ENCODE measurements at places on chromosomes 3 and 15.

- no peak for DNase-seq
Measured at GRCh38 chr3:123448536-123449101, at the start of gene ADCY5. ADCY5 (minus strand) TSS chr3:123449090; CDS start chr3:123448545, 545 bp downstream.

- DNase-seq = no peak
Measured at GRCh38 chr3:146265720-146266119, 14.8 kb upstream of the PLSCR4 start.

DNA sequence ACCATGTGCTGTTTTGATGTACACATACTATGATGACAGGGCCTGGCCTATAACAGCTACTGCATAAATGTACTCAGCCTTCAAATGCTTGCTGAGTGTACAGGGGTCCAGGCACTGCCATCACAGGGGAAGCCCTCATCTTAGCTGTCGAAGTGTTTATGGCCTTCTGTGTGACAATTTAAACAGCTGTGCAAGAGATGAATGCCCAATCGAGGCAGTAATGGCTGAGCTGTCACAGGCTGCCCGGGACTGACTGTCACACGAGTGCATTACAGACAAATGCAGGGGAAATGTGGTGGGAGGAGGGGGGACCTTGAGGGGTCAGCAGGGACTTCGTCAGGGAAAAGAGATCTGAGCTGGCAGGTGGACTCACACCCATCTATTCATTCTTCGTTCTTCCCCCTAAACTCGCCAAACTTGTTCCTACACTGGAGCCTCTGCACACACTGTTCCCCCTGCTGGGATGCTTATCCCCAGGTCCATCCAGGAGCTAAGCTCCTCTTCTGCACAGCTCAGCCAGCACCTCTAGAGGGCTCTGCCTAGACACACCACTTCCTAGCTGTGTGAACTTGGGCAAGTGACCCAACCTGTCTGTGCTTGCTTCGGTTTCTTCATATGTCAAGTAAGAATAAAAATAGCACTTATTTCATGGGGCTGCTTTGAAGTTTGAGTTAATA lies 156.2 kb upstream of the IQSEC1 start:
- DNase-seq = no peak

GRCh38 chr3:196519718-196520082 lies 4.6 kb upstream of the SMCO1 start:
- DNase-seq = no peak

GRCh38 chr3:56885453-56885852 lies 83.7 kb upstream of the ARHGEF3 start:
- DNase-seq = no peak

DNA sequence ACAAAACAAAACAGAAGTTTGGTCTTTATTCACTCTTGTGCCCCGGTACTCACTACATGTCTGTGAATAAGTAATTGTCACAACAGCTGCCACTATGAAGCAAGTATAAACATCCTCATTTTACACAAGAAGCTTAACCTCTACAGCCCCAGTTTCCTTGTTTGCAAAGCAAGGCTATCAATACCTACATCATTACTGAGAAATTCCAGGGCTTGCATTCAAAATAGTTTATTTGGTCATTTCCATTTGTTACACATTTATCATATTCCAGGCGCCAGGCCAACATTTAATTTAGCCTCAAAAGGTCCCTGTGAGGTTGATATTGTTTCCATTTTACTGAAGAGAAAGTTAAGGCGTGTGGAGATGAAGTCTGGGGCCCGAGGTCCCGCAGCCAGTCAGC lies 161.4 kb upstream of the LRTM1 start:
- no peak for DNase-seq

DNA sequence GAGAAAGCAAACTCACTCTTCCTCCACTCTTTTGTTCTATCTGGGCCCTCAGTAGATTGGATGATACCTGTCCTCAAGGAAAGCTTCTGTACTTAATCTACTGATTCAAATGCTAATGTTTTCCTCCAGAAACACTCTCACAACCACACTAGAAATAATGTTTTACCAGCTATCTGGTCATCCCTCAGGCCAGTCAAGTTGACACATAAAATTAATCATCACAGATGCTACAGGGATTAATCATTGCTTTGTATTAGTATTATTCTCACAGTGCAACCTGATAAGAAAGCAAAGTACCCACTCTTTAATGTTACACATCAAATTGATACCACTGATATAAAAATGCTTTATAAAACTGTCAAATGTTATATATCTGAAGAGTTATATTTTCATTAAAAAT lies 52.9 kb upstream of the ARL6 start:
- DNase-seq = no peak

GRCh38 chr3:177679568-177680471 lies 482.5 kb upstream of the TBL1XR1 start:
- no peak for DNase-seq

GRCh38 chr3:51709675-51710074 lies 2.8 kb downstream of the GRM2 start:
- no peak for DNase-seq

- DNase-seq = no peak
Measured at GRCh38 chr15:85578941-85579701, 198.7 kb downstream of the AKAP13 start.

GRCh38 chr3:100400419-100400779 lies 490 bp downstream of the TOMM70 start:
- peak; percentile 12 for DNase-seq

DNA sequence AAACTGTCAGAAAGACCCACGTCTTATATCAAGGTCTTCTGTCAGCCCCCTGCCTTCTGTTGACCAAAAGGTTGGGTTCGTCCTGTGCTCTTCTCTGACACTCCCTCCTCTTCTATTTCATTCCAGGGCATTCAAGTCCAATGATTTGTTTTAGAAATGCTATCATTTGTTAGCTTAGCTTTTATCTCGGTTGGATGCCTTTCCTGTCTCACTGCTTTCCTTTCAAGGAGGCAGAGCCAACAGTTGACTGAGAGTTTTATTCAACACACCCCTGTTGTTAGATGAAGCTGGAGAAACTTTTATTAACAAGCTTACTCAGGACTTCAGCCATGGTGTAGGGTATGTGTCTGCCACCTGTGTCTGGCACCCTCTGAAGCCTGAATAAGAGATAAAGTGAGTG lies 112.0 kb upstream of the SLC7A14 start:
- no peak for DNase-seq

DNA sequence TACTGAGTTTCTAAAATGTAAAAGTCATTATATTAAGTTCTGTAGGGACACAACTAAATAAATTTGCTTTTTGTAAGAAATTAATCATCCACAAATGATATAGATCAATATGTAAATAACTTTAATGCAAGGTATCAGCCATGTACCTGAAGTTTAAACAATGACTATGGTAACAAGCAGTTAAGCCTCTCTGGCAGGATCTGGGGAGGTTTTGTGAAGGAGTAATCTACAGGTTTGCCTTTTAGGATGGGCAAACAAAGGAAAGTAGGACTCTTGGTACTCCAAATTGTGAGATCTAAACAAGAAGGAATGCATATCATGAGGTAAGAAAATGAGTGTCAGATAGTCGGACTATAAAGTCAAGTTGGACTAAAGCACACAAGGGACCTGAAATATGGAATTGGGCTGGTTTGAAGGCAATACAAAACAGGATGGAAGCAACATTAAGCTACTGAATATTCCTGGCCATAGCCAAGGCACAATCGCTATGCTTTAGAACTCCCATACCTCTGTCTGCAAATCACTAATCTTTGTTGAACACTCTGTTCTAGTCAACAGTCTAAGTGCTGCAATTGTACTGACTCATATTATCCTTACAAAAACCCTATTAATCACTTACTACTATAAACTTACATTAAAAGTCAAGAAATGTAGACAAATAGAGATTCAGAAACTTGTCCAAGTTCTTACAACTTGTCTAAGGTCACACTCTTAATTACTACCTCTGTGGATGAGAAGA lies 412.8 kb downstream of the DIPK2A start:
- no peak for DNase-seq

DNA sequence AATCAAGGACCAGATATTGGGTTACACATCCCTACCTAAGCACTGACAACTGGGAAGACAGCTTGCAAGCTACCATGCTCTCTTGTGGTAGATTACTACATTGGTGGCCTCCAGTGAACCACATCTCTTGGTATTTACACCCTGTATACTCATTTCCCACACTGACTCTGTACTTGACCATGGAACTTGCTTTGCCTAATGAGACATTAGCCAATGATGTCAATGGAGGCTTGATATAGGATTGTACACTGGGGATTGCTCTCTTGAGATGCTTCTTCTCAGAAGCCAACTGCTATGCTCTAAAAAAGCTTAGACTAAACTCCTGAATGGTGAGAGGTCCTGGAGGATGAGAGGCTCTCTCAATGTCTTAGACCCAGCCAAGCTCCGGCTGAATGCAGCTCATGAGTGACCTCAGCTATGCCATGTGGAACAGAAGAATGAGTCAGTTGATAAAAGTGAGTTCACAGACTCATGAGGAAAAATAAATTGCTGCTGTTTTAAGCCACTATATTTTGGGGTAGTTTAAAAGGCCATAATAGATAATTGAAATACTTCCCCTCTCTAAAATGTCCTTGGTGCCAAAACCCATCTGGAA lies 61.5 kb upstream of the GALNT15 start:
- DNase-seq = no peak

- no peak for DNase-seq
Measured at GRCh38 chr15:92365906-92366305, 27.8 kb upstream of the ST8SIA2 start.

- no peak for DNase-seq
Measured at GRCh38 chr3:123949641-123950040, 11.4 kb downstream of the CCDC14 start.

GRCh38 chr15:57158589-57158988 lies 217.7 kb upstream of the CGNL1 start:
- no peak for DNase-seq

- DNase-seq = no peak
Measured at GRCh38 chr3:194592798-194593752, 40.1 kb downstream of the TMEM44 start.

DNA sequence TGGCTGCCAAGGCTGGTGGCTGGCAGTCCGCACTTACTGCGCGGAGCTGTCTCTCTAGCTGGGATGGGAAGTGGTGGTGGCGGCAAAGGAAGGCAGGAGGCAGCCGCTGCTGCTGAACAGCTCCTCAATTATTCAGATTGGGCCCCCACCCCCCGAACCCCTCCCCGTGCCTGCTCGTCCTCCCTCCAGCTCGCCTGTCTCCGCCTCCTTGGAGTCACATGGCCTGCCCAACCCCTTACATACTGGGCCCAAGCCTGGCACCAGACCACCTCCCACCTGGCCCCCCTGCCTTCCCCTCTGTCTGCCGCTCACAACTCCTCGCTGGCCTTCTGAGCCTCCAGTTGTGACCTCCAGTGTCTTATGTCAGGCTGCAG lies at the start of gene SLC7A14:
Gene SLC7A14 (minus strand): TSS at position 139 of the 374 bp plus-strand sequence. CDS start 59,139 bp downstream, outside the sequence.
- DNase-seq = no peak

DNA sequence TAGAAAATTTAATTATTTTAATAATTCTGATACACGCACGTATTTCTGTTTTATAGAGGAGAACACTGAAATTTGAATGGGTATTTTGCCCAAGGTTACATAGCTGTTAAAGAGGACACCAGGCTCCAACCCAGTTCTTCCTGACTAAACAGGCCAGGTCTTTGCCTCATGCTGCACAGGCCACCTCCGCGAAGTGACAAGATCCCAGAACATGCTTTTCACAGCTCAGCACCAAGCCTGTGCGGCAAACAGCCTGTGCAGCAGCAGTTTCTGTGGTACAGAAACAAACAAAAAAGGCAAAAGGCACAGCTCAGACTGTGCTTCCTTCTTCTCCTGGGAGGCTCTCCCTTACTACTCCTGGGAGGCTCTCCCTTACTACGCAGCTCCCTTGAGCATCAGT lies 6.5 kb downstream of the FOXL2 start:
- DNase-seq = no peak

DNA sequence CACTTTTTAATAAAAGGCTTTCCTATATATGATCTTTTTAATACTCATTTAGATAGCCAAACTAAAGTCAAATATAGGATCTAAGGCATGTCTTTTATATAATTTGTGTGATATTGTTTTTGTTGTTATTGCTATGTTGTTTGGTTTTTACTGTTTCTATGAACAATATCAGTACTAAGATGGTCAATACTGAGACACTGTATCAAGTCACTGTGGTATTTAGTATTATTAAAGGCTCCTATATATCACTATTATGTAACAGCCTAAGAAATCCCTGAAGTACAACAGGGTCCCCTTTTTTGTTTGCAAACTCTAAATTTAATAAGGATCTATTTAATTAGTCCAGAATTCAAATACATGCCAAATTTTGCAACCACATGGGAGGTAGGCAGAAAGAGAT lies 61.9 kb downstream of the TBC1D5 start:
- DNase-seq = no peak

GRCh38 chr15:78950902-78951840 lies 6.3 kb upstream of the CTSH start:
- no peak for DNase-seq

DNA sequence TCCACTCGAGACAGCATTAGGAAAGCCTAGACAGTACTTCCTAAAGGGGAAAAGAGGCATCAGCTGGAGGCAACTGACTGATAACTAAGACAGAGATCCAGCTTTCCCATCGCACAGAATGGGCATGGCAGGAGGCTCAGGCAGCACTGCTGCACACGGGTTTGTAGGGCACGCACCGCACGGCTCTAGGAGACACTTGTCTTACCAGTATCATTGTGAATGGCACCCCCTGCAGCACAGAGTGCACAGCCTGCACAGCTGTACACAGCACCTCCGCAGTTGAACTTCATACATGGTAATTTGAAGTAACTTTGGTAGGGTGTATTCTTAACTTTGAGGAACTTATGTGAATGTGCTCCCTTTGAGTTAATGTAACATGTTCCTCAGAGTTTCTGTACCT lies 281.6 kb downstream of the PLCL2 start:
- no peak for DNase-seq

DNA sequence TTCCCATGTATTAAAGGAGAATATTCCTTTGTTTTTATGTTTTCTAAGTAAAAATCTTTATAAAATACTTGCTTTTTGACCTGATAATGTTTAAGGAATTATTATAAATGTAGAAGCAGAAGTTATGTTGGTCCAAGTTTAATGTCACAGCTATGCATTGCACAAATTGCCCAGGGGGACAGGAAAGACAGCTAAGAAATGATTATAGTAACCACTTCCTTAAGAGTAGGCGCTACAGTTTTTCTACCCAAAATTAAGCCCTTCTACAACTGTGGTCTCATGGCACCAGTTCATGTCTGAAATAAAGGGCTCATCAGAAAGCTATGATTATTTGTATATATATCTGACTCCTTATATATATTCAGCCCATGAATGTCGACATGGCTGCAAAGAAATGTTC lies 176.4 kb downstream of the GBE1 start:
- no peak for DNase-seq
